IMR-90 (cell line): ENCODE measurements at places on chromosomes 16 and 17. TPM values are rescaled to one million over a fixed set of nuclear protein-coding genes. Genes with fewer than 3 reads are reported as not detected.

PIRT gene
- total RNA-seq, result not detected in 2 replicates

CLEC18C gene
- total RNA-seq, result not detected in 2 replicates

RND2 gene
- 1.1 TPM in 2 replicates for total RNA-seq

VASN gene
- total RNA-seq, result 9.3 and 10.3 TPM in 2 replicates

SLC12A3 gene
- total RNA-seq, result not detected in 2 replicates

TBC1D3G gene
- total RNA-seq, result not detected in 2 replicates

GDPD3 gene
- total RNA-seq, result under 0.01 and 0.28 TPM in 2 replicates

PDK2 gene
- 26.7 and 38.0 TPM in 2 replicates for total RNA-seq

PPP1R1B gene
- total RNA-seq, result not detected in 2 replicates

ADAD2 gene
- not detected in 2 replicates for total RNA-seq

WSCD1 gene
- under 0.01 TPM in 1 of 2 replicates, not detected in the other for total RNA-seq

FBXO39 gene
- not detected in 2 replicates for total RNA-seq

DRC7 gene
- not detected in 2 replicates for total RNA-seq

CTRB1 gene
- total RNA-seq, result not detected in 2 replicates

SRCIN1 gene
- not detected in 2 replicates for total RNA-seq

G6PC1 gene
- not detected in 2 replicates for total RNA-seq

SCNN1G gene
- not detected in 2 replicates for total RNA-seq

KPNA2 gene
- total RNA-seq, result 226 and 262 TPM in 2 replicates

TBC1D3E gene
- not detected in 2 replicates for total RNA-seq

KRT12 gene
- total RNA-seq, result not detected in 2 replicates

CMTM2 gene
- not detected in 2 replicates for total RNA-seq

CCL16 gene
- not detected in 2 replicates for total RNA-seq

NHLRC4 gene
- 0.56 and 0.72 TPM in 2 replicates for total RNA-seq

IRX5 gene
- total RNA-seq, result not detected in 2 replicates

DOC2A gene
- under 0.01 TPM in 1 of 2 replicates, not detected in the other for total RNA-seq

GINS2 gene
- total RNA-seq, result 12.8 and 13.4 TPM in 2 replicates

CHST4 gene
- under 0.01 TPM in 1 of 2 replicates, not detected in the other for total RNA-seq

TMEM114 gene
- total RNA-seq, result not detected in 2 replicates

RNF40 gene
- total RNA-seq, result 63.9 and 72.4 TPM in 2 replicates

AOC2 gene
- 0.28 and 0.36 TPM in 2 replicates for total RNA-seq

CRHR1 gene
- total RNA-seq, result not detected in 2 replicates

EMP2 gene
- total RNA-seq, result 17.8 and 18.3 TPM in 2 replicates

JPH3 gene
- under 0.01 TPM in 1 of 2 replicates, not detected in the other for total RNA-seq

SP6 gene
- total RNA-seq, result under 0.01 TPM in 2 replicates

SLC6A2 gene
- total RNA-seq, result not detected in 2 replicates

COIL gene
- 13.3 and 21.7 TPM in 2 replicates for total RNA-seq

GUCY2D gene
- not detected in 2 replicates for total RNA-seq

RCVRN gene
- total RNA-seq, result not detected in 2 replicates

ENPP7 gene
- total RNA-seq, result not detected in 2 replicates

FZD2 gene
- total RNA-seq, result 21.3 and 22.8 TPM in 2 replicates

ZNF830 gene
- 6.6 and 10.3 TPM in 2 replicates for total RNA-seq

ABCA10 gene
- total RNA-seq, result under 0.01 TPM in 2 replicates

PPP1R27 gene
- not detected in 2 replicates for total RNA-seq

CFAP97D1 gene
- total RNA-seq, result under 0.01 TPM in 1 of 2 replicates, not detected in the other

NEUROD2 gene
- not detected in 2 replicates for total RNA-seq

RFNG gene
- total RNA-seq, result 6.8 and 8.6 TPM in 2 replicates

FAM20A gene
- total RNA-seq, result not detected in 2 replicates

KRT40 gene
- total RNA-seq, result not detected in 2 replicates

TBC1D3 gene
- not detected in 2 replicates for total RNA-seq

RPRML gene
- total RNA-seq, result not detected in 2 replicates

SLC43A2 gene
- 3.3 and 3.8 TPM in 2 replicates for total RNA-seq

MC1R gene
- total RNA-seq, result 3.8 and 4.4 TPM in 2 replicates

CHST5 gene
- total RNA-seq, result not detected in 2 replicates

CAPNS2 gene
- total RNA-seq, result 0.56 and 0.72 TPM in 2 replicates

TTYH2 gene
- total RNA-seq, result 2.3 and 4.2 TPM in 2 replicates
